ENCODE measurements at places on chromosomes 3 and 15. TPM values are rescaled to one million over a fixed set of nuclear protein-coding genes. Genes with fewer than 3 reads are reported as not detected.

TYRO3 gene
- total RNA-seq, result 6.0 TPM

C3orf20 gene
- not detected for total RNA-seq

DNA sequence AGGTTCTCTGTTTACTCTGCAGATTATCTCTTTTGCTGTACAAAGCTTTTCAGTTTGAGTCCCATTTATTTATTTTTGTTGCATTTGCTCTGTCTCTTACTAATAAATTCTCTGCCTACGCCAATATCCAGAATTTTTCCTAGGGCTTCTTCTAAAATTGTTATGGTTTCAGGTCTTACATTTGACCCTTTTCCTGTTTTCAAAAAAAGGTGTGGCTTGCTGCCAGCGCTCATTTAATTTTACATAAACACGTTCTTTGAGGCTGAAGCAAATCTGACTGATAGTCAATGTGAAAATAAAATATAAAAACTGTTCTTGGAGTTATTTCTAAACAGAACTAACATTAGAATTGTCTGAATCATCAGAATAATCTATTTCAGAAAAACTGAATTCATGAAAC lies 32.1 kb downstream of the DCBLD2 start:
- DNase-seq, result no peak
- no peak overlapping the region for H3K27ac ChIP-seq
- H3K27me3 ChIP-seq, result no peaks in the 10 kb centered on the region
- H3K4me1 ChIP-seq, result no peaks in the 10 kb centered on the region
- no peak overlapping the region for H3K4me3 ChIP-seq

GOLGA8K gene
- 0.24 TPM for total RNA-seq

DNA sequence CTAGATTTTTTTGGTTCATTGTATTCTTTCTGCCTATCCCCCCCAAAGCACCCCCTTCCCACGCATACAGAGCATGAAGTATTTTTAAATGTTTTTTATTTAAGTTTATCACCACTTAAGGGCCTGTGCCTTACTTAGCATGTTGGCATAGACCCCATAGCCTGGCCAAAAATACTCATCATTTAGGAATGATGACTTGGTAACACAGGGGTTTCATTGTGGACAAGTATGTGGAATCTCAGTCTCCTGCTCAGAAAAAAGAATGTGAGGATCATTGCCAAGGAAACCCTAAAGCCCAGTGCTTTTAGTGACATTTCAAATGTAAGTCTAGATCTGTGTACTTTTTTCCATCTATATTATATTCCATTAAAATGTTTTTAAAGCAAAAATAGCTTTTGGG lies 146.3 kb downstream of the ALCAM start:
- no peaks in the 10 kb centered on the region for H3K27me3 ChIP-seq
- no peak overlapping the region for H3K4me3 ChIP-seq
- H3K27ac ChIP-seq, result no peak overlapping the region

DNA sequence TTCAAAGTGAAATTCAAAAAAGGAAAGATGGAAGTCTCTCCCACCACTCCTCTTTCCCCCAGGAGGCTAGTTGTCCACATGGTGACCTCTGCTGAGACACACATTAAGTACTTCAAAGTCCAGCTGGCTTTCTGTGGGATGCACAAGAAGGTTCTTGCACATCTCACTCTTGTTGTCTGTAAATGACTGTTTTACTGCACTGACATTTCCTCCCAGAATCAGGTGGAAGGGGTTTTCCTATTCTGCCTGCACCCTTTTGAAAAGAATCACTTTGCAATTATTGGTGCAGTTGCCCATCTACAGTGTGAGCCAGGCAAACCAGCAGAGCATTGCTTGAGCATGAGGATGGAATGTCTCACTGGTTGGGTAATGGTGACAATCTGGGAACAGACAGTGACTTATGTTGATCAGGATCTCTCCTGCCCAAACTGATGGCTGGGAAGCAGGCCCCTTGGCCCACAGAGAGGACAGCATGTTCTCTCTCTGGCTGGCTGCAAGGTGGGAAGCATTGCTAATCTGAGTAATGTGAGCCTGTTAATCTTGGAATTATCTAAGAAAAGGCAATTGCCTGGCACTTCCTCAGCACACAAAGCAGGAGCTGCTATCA lies 347.7 kb upstream of the SATB1 start:
- no peaks in the 10 kb centered on the region for H3K27me3 ChIP-seq
- H3K27ac ChIP-seq, result no peak overlapping the region
- H3K4me1 ChIP-seq, result no peaks in the 10 kb centered on the region
- H3K4me3 ChIP-seq, result no peak overlapping the region
- H3K36me3 ChIP-seq, result no peaks in the 10 kb centered on the region
- DNase-seq, result no peak

TTLL13 gene
- 0.35 TPM for total RNA-seq

GRCh38 chr3:196111939-196112386 lies 30.1 kb upstream of the TFRC start:
- DNase-seq, result no peak
- H3K4me3 ChIP-seq, result no peak overlapping the region
- no peak overlapping the region for H3K27ac ChIP-seq
- no peaks in the 10 kb centered on the region for H3K27me3 ChIP-seq
- H3K36me3 ChIP-seq, result no peaks in the 10 kb centered on the region

DNA sequence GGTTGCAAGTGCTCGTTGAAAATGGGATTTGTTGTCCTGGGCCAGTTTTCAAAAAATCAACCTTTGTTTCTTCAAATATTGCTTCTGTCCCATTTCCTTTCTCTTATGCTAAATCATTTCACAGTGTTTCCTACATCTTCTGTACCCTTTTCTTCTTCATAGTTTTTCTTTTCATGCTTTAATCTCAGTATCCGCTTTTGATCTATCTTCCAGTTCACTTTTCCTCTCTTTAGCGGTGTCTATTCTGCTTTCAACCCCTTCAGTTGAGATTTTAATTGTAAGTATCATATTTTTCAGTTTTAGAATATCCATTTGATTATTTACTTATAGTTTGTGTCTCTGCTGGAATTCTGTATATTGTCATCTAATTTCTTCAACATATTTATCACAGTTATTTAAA lies 311.7 kb upstream of the TPM1 start:
- H3K27me3 ChIP-seq, result no peaks in the 10 kb centered on the region
- H3K4me3 ChIP-seq, result no peak overlapping the region
- no peak for DNase-seq
- no peak overlapping the region for H3K27ac ChIP-seq
- no peaks in the 10 kb centered on the region for H3K4me1 ChIP-seq

SOX14 gene
- not detected for total RNA-seq

DNAH1 gene
- total RNA-seq, result 9.1 TPM

DNA sequence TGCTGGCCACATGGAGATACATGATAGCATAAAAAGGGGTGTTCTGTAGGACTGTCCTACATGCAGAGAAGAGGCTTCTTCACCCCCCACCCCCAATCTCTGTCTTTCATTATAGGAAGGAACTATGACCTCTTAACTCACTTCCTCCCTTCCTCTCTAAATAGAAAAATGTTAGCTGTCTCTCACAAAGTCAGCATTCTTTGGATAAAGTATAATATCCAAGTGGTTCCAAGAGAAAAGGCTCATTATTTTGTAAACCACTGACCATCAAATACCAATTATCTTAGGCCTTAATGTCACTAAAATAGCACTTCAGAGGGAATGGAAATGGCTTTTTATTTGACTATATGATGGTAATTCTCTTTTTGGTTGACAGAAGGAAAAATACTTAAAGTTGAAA lies 95.3 kb upstream of the SLC2A2 start:
- no peaks in the 10 kb centered on the region for H3K4me1 ChIP-seq
- no peak overlapping the region for H3K4me3 ChIP-seq
- DNase-seq, result no peak
- no peak overlapping the region for H3K27ac ChIP-seq
- no peaks in the 10 kb centered on the region for H3K27me3 ChIP-seq

DNA sequence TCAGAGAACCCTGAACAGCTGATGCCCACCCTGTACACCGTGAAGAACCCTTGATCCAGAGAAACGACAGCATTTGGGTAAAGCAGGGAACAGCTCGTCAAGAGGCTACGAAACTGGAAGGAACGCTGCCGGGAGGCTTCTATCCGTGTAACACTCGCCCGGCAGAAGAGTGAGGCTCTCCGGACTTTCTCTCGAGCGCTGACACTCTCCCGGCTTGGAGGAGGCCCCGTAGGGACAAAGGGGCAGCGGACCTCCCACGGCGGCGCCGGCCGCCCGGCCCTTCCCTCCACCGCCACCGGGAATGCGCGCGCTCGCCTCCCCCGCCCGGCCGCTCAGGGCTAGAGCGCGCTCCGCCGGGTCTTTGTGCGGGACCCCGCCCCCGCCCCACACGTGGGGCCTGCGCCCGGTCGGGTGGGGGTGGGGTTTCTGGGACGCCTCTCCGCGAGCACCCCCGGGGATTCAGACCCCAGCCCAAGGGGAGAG lies 1.7 kb downstream of the HYAL2 start:
- peak; percentile 80 for DNase-seq
- H3K4me3 ChIP-seq, result peak overlapping the region; percentile 66
- H3K27ac ChIP-seq, result peak overlapping the region; percentile 81
- no peaks in the 10 kb centered on the region for H3K27me3 ChIP-seq
- no peaks in the 10 kb centered on the region for H3K36me3 ChIP-seq

SEC11A gene
- total RNA-seq, result 154 TPM

DNA sequence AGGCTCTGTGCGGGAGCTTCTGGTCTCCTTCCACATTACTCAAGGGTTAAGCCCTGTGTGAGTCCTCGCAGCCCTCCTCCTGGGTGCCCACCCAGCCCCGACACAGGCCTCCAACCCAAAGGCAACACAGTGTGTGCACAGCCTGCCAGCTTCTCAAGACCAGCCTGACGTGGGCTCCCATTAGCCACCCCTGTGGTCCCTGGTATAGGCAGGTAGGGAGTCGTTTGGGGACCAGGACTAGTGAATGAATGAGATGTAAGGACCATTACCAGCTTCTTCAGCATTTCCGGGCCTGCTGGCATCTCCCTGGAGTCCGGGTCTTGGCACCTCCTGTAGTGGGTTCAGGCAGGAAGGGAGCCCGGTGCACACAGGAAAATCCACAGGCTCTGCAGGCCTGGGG lies 20.2 kb upstream of the PLXNA1 start:
- H3K27me3 ChIP-seq, result no peaks in the 10 kb centered on the region
- no peak overlapping the region for H3K4me3 ChIP-seq

Measured in colonic mucosa (tissue), 4 donors.